ENCODE measurements at places on chromosomes 6 and 20.

DNA sequence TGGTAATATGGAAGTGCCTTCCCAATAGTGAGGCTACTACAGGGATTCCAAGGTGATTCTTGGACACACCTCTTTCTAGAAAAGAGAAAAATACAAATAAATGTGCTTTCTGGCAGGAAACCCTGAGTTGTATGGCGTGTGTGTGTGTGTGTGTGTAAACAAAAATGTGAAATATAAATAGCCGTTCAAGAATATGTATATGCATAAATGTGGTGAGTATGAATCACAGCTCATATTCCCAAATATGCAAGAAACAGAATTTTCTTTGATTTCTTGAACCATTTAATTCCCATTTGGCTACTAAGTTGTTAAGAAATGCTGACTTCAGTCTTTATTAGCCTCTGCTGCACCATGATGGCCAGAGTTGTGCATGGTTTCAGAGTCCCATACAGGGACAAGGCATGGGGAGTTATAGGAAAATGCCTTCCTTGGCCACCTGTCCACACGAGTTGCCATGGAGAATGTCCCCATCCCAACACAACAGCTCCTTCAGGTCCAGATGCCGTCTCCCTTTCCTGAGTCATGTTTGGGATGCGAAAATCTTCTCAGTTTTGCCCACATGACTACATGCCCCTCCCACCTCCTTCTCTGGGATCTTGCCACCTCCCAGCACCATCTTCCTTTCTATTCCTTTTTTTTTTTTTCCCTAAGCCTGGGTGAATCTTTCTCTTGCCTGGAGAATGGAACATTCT is 312.4 kb upstream of the ECI2 start:
- no peak for DNase-seq

GRCh38 chr6:21856456-21856825 is 262.9 kb downstream of the SOX4 start:
- no peak for DNase-seq

DNA sequence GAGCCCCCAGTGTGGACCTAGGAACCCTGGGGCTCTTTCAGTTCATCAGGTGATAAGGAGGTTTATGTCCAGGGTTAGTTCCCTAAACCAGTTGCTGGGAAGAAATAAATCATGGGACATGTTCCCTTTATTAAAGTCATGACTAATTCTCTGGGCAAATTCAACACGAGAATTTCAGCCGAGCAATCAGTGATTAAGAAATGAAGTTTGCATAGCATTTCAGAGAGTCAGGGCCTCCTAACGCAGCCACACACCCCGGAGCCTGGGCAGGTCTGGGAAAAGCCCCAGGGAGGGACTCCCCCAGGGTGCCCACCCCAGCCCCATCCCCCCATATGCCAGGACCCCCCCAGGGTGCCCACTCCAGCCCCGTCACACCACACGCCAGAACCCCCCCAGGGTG is 20.1 kb downstream of the SLCO4A1 start:
- no peak for DNase-seq

- no peak for DNase-seq
These were observed 12.5 kb downstream of the SYCP2 start for GRCh38 chr20:59920944-59921343.

DNA sequence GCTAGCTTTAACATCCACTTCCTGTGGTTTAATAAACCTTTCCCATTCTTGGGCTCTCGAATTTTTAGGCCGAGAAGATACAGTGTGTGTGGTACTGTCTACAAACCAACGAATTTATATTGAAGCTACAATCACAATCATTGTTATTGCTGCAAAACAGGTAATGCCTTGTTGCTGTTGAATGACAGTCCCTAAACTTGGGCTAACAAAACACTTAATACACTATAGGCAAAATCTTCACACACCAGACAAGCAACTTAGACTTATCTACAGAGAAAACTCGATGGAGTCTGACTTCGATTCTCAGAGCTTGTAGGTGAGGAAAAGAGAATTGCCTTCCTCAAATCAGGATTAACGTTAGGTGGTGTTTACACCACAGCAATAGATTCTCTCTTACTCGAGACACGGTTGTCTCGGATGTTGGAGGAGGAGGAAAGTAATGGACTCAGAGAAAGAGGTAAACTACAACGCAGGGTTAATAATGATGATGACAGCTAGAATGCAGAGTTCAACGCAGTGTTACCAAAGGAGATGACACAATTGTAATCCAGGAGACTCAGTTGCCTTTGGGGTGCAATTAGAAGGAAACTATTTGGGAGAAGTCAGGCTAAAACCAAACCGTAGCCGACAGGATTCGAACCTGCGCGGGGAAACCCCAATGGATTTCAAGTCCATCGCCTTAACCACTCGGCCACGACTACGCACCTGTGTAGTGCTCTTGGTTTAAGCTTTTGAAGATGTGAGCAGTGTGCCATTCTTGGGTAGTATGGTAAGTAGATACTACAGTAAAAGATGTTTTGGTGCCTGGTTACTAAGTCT is 32.5 kb upstream of the ZNF184 start:
- DNase-seq: peak; percentile 36

All from T-helper 2 cell (primary cell).